ENCODE measurements at places on chromosomes 3 and 15.

- DNase-seq = no peak
These were observed 102.0 kb upstream of the RPL32 start for GRCh38 chr3:12943124-12944021.

GRCh38 chr15:35911052-35911777 is 365.2 kb upstream of the DPH6 start:
- no peak for DNase-seq

DNA sequence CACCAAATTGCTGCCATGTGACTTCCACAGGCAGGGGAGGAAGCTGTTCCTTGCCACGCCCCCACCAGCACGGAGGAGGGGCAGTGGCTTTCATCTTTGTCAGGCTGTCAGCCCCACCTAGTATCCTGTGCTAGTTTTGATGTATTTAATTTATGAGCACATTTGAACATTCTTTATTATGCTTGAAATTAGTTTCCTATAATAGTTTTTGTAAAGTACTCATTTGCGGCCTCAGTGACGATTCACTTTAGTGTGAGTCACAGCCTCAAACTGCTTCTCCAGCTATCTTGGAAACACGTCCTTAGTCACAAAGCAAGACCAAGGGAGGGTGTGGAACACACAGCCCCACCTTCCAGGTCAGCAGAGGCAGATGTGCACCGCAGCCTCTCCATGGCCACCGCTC is 239.9 kb upstream of the ATP10A start:
- peak; percentile 50 for DNase-seq

GRCh38 chr15:85616549-85617110 is 178.1 kb downstream of the KLHL25 start:
- peak; percentile 68 for DNase-seq
